NCI-H1417 treated with DMSO at 0.1 percent for 48 hours (cell line): ENCODE measurements at places on chromosomes 7 and 10.

- no peak for DNase-seq
Observed at GRCh38 chr7:5677538-5678294, 103.7 kb downstream of the RNF216 start.

- no peak for DNase-seq
Observed at GRCh38 chr7:39594988-39595620, 28.3 kb upstream of the RALA start.

GRCh38 chr7:21743493-21743892 is 200.7 kb downstream of the DNAH11 start:
- no peak for DNase-seq

GRCh38 chr10:113273181-113274163 is 279.4 kb upstream of the HABP2 start:
- DNase-seq, result no peak

DNA sequence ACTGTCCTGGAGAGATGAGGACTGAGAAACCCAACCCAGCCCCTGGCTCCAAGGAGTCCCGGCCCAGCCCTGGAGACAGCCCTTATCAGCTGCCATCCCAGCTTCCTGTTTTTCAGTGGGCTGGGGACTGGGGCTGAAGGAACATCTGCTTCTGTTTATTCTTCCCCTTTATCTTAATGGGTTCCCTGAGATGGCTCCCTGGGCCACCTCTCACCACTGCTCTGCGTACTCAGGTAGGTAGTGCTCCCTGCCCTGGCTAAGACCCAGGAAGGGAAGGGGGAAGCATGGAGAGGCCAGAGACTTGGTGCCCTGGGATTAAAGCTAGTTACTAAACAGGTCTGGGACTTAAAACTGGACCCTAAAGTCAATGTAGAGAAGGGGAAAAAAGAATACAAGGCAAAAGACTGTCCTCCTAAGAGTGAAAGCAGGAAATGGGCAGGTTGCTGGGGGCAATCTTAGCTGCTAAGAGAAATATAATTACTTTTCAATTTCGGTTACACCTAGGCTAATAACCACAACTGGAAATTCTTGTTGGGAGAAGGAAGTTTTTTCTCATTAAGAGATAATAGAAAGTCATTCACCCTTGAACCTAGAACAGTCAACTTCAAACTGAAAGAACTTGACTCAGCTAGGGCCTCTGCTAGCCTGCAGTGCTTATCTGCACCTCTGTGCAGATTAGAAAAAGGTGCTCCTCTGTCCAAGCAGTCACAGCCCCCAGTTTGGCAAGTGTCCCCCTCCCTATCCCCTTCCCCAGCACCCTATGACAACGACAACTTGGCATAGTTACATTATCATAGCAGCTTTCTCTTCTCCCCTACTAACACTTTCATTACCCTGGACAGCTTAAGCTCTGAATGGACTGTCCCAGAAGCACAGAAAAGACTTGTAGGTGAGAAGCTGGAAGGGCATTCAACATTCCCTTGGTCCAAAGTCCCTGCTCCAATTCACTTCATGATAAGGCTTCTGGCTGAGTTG is 65.6 kb upstream of the KDM7A start:
- DNase-seq, result no peak

- no peak for DNase-seq
Observed at GRCh38 chr7:33420311-33420940, 291.1 kb downstream of the BBS9 start.

GRCh38 chr7:145831616-145832206 is 284.9 kb upstream of the CNTNAP2 start:
- no peak for DNase-seq

GRCh38 chr10:128028508-128029289 is 97.5 kb downstream of the MKI67 start:
- DNase-seq, result no peak

GRCh38 chr7:131412031-131412430 is 84.4 kb downstream of the MKLN1 start:
- DNase-seq, result no peak

DNA sequence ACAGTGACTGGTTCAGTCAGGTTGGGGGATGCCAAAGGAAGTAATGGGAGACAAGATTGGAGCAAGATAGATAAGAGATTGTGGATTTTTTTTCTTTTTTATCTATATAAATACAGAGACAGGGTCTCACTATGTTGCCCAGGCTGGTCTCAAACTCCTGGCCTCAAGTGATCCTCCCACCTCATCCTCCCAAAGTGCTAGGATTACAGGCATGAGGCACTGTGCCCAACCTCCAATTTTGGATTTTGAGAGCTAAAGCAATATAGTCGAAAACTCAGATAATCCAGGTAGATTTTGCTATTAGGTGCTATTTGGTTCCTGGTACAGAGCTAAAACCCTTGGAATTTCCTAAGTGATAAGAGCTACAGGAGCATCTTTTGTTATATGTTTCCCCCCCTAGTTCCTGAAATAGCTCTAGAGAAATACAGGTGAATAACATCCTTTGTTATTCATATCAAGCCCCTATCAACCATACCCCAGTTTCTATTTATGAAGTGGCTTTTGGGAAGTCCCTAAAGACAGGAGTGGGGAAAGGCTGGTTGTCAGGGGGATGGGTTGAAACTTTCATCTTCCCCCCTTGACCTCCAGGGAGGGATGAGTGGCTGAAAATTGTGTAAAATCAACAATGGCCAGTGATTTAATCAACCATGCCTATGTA is 151.2 kb downstream of the CFTR start:
- no peak for DNase-seq

DNA sequence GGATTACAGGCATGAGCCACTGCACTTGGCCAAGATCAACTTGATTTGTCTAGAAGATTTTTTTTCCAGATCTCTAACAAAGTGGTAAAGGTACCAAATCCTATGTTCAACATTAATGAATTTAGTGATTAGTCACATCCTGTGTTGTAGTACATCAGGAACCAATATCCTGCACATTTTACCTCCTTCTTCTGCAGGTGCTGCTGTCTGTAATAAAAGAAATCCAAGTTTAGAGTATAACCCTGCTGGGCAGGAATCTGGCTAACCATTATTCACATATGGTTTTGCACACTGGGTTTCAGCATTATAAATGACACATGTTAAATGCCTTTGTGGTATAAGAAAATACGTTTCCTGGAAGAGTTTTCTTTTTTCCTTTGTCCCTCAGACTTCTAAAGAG is 10.8 kb downstream of the PARD3 start:
- DNase-seq, result no peak

- DNase-seq, result no peak
Observed at GRCh38 chr10:101221549-101221948, 7.7 kb downstream of the LBX1 start.

DNA sequence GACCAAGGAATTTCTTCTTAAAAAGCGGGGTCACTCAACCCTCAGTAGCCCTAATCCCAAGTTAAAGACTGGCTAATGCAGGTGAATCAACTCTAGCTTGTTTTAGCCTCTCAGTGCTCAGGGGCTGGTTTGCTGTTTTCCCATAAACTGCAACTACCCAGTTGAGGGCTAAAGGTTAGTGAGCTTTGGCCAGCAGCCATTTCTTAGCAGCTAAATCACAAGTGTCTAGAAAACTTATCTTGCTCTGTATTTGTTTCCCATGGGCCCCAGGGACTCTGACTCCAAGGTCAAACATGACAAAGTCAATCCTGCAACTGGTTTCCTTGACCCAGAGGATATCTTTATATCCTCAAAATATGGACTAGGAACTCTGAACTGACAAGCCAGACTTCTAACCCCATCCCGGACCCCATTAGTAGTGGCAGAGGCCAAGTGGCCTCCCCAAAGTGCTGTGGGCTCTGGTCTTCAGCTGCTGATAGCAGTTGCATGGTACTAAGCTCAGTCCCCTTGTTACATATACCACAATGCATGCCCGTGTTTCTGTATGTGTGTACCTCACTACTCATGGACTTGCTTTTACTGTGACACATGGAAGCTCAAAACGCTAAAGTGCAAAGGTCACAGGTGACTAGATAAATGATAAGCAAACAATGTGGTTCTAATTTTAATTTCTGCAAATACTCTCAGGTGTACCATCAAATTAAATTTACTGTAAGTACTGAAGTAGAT is 793.0 kb upstream of the IGFBP3 start:
- no peak for DNase-seq
